ENCODE measurements at places on chromosomes 13 and 19. TPM values are rescaled to one million over a fixed set of nuclear protein-coding genes. Genes with fewer than 3 reads are reported as not detected.

- DNase-seq, result no peak
These were observed 399.6 kb downstream of the FGF14 start for GRCh38 chr13:102002287-102002686.

DNA sequence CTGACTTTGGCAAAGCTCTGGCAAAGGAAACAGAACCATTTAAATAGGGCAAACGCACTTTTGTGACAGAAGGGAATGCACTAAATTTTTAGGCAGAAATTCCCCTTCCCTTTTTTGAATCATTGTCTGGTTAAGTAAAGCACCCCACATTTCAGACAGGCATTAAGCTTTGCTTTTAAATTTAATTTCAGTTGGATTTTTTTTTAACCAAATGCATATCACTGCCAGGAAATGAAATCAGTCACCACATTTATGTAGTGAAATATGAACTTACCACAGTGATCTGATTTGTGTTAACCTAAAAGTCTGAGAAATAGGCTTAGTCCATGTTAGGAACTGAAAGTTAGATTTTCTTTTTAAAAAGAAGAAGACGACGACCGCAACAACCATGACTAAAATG, 10.8 kb downstream of the GPR183 start:
- DNase-seq, result no peak

The EBI3 gene
- 45.0 TPM for total RNA-seq

The DYRK1B gene
- total RNA-seq, result 3.6 TPM

The C19orf67 gene
- total RNA-seq, result 0.54 TPM

GRCh38 chr13:21330126-21330861, 128.8 kb downstream of the ZDHHC20 start:
- peak; percentile 68 for DNase-seq

GRCh38 chr13:22642088-22642487, 538.7 kb upstream of the SGCG start:
- DNase-seq, result no peak

The DIRAS1 gene
- 0.16 TPM for total RNA-seq

The METTL21C gene
- not detected for total RNA-seq

The SYCN gene
- not detected for total RNA-seq

The EXOC3L2 gene
- not detected for total RNA-seq

DNA sequence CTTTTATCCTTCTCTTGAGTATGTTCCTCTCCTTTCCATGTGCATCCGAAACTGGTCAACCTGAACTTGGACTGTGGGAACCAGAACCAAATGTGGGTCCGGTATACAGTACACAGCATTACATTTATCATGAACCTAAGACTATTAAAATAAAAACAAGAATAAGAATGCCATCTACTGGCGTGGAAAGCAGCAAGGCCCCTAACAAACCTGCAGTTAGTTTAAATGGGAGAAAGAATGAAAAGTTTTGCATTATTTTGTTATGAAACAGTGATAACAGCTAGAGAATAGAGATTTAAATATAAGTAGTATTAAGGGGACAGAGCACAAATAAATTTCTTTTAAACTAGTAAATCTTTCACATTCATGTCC, 159.5 kb downstream of the RBM26 start:
- DNase-seq, result no peak

- DNase-seq, result no peak
These were observed 89.8 kb upstream of the MYCBP2 start for GRCh38 chr13:77416666-77417212.

DNA sequence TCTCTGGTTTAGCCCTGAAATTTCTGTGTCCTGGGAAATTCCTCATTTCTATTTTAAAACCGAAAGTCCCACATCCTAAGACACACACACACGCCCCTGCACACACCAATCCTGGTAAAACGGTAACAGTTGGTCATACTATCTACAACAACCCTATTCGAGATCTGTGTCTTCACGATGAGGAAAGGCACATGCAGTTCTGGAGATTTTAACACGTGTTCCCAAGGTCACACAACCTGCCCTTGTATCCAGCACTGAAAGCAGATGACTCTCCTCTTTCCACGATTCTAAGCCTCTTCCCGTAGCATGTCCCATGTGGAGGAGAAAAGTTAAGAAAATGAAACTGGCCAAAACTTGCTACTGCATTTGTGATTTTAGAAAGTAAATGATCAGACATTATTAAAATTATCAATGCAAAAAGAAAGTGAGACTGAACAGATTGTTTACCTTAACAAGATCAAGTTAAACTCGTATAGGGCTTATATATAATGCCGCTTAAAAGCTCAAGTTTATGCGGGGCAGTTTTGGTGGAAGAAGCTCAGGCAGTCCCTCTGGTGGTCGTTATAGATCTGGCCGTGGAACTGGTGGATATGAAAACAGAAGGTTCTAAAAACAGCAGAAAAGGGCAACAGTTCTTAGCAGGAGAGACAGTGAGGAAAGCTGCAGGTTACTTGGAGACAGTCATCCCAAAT, 32.7 kb downstream of the VSTM1 start:
- no peak for DNase-seq

DNA sequence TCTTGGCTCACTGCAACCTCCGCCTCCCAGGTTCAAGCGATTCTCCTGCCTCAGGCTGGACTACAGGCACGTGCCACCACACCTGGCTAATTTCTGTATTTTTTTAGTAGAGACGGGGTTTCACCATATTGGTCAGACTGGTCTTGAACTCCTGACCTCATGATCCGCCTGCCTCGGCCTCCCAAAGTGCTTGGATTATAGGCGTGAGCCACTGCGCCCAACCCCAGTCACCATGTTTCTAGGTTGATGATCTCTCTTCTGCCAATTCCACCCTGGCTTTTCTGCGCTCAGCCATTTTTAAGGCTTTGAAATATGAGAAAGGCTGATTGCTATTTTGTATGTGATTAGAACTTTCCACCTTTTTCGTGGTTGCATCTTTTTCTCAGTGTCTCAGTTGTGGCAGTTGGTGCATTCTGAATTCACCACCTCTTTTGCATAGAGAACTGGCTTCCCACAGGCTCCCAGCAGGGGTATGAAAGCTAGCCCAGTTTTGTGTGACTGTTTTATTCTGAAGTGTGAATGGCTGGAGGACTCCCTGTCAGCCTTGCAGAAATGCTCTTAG, 15.5 kb downstream of the CEACAM1 start:
- no peak for DNase-seq

GRCh38 chr19:4557971-4558941, 1.2 kb downstream of the SEMA6B start:
- peak; percentile 79 for DNase-seq
